ENCODE measurements at places on chromosomes 12 and 14.
A peak's percentile ranks its signal among the peaks of the same experiment; 100 is the strongest.

GRCh38 chr12:45315462-45315861, 99.6 kb downstream of the ANO6 start:
- DNase-seq: no peak

DNA sequence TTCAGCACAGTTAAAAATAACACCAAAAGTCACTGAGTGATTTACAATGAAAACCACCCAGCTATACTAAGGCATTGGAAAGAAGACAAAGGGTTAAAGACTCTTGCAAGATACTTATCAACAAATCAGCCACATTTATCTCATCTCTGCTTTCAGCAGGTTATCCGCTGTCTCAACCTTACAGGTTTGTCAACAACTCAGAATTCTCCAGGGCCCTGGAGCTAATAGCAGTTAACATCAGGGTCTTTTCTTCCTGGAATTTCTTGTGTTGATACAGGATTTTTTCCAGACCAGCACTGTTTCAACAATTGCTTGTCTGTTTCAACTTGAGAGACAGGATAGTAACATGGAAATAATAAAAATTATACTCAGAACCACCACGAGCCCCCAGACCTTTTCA, 3.5 kb downstream of the PKP2 start:
- DNase-seq: no peak

DNA sequence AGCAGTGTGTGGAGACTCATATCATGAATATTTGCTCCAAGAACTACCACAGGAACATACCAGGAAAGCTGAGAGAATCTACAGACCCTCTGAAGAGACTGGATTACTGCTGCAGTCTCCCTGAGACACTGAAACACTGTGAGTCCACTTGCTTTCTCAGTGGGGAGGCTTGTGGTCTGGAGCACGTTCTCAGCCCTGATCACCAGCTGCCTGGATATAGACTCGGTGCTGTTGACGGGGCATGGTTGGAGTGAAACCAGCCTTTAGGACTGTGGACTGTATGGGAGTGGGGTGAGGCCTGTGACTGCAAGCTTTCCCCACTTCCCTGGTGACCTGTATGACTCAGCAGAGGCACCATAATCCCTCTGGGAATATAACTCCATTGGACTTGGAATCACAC, 525.8 kb upstream of the FBXO33 start:
- DNase-seq: no peak

GRCh38 chr12:117441751-117442150, 80.3 kb upstream of the NOS1 start:
- DNase-seq: peak; percentile 54
